ENCODE measurements at places on chromosomes 1 and 21.

GRCh38 chr1:2352341-2352896 is 38.9 kb downstream of the MORN1 start:
- no peak for DNase-seq

- DNase-seq, result no peak
Observed at GRCh38 chr1:224718470-224719053, 102.4 kb downstream of the CNIH3 start.

- DNase-seq, result peak; percentile 65
Observed at GRCh38 chr1:94980582-94981574, 54.0 kb upstream of the CNN3 start.

GRCh38 chr1:93235261-93235660 is 54.7 kb downstream of the CCDC18 start:
- DNase-seq, result peak; percentile 25

DNA sequence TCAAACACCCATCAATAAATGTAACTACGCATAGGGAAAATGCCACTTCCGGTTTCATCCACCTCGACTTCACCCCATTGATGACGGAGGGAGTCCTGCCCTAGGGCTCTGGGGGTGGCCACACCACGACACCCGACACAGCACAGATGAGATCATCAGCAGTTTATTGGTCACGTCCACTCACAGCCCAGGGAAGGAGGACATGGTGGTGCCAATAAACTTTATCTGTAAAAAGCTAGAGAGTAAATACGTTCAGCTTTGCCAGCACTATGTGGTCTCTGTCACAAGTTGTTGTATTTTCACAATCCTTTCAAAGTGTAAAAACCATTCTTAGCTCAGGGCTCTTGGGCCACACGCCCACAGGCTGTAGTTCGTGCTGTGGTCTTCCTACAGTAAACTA is 16.3 kb downstream of the SETD4 start:
- peak; percentile 38 for DNase-seq

- DNase-seq, result no peak
Observed at GRCh38 chr1:76503736-76504135, 363.5 kb upstream of the ST6GALNAC5 start.

GRCh38 chr1:110209715-110210603 is at the start of gene KCNC4:
Gene KCNC4, plus strand, starts transcription at chr1:110210314. Its CDS starts 1,186 bp downstream, at chr1:110211500.
- peak; percentile 85 for DNase-seq

- DNase-seq, result no peak
Observed at GRCh38 chr21:46006547-46007491, 25.2 kb downstream of the COL6A1 start.

All from EH (cell line).